Uterus (tissue), 4 donors: ENCODE measurements at places on chromosomes 7 and 10. TPM values are rescaled to one million over a fixed set of nuclear protein-coding genes. Genes with fewer than 3 reads are reported as not detected.
A peak's percentile ranks its signal among the peaks of the same experiment; 100 is the strongest.

DNA sequence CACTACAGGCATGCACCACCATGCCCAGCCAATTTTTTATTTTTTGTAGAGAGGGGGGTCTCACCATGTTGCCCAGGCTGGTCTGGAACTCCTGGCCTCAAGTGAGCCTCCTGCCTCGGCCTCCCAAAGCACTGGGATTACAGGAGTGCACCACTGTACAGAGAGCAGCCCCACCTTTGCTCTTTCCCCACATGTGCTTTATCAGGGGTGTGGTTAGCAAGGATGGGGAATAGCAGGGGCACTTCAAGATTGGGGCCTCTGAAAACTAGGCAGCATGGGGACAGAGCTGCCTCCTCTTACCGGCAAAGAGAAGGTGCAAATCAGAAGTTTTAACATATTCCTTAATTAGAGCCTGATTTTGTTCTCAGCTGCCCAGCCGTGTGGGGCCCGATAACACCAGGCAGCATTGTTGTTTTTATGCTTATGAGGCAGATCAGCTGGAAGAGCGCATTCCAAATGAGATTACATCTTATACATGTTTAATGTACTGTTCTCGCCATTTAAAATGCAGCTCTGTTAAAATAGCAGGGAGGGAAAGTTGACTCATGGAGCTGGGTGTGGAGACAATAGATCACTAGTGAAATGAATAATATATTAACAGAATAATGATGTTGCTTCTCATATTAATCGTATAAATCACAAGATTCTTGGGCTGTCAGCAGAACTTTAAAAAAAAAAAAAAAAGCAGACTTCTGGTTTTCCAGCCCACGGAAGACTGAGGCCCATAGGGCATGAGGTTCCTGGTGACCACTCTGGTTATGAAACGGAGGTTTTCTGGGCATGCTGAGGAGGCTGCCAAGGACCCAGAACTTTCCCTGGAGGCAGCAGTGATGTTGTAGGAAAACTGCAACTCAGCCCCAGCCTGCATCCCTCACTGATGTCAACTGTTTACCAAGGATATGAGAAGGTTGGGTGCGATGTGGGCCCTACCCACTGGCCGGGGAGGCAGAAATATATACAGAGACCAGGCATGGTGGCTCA lies 62.5 kb downstream of the TMEM130 start:
- H3K27me3 ChIP-seq, result no peaks in the 10 kb centered on the region
- no peak for DNase-seq
- H3K4me1 ChIP-seq, result no peaks in the 10 kb centered on the region
- no peak overlapping the region for H3K27ac ChIP-seq

- H3K27ac ChIP-seq, result no peak overlapping the region
- DNase-seq, result no peak
- H3K36me3 ChIP-seq, result no peaks in the 10 kb centered on the region
Observed at GRCh38 chr10:132172091-132173066, 14.4 kb upstream of the DPYSL4 start.

- no peaks in the 10 kb centered on the region for H3K4me1 ChIP-seq
- no peak overlapping the region for H3K27ac ChIP-seq
- H3K36me3 ChIP-seq, result no peaks in the 10 kb centered on the region
Observed at GRCh38 chr7:14504134-14504533, 398.4 kb downstream of the DGKB start.

GRCh38 chr7:150415161-150416153 lies 35.0 kb upstream of the GIMAP8 start:
- DNase-seq, result no peak
- H3K36me3 ChIP-seq, result no peaks in the 10 kb centered on the region
- H3K4me1 ChIP-seq, result no peaks in the 10 kb centered on the region
- H3K4me3 ChIP-seq, result no peak overlapping the region
- no peaks in the 10 kb centered on the region for H3K27me3 ChIP-seq

DNA sequence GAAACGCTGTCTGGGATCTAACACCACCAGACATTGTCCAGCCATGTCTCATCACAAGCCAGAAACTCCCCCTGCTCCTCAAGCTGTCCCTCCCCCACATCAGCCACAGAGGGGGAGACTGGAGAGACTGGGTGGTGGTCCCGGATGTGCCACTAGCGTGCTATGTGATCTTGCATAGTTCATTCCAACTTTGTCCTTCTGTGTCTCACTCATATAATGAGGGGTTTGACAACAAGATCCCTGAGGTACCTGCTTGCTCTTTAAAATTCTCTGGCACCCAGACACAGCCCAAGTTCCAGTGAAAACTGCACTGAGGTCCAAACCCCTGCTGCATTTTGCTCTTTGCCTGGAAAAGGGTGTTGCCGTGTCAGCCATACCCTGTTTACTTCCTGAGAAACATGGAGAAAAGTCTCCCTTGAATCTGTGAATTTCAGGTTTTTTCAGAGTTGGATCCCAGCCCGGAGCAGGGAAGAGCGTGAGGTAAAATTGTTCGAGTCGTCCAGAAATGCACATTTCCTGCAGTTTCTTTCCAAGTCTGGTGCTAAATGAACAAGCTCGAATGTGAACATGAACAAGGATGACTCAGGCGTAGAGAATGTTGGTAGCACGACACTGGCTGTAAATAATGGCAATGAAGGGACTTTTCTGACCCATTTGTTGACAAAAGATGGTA lies 156.6 kb downstream of the CCDC3 start:
- H3K27me3 ChIP-seq, result no peaks in the 10 kb centered on the region
- peak; percentile 63 for DNase-seq
- H3K4me1 ChIP-seq, result no peaks in the 10 kb centered on the region
- no peaks in the 10 kb centered on the region for H3K36me3 ChIP-seq

GRCh38 chr10:37991655-37992054 lies 15.2 kb upstream of the ZNF25 start:
- H3K36me3 ChIP-seq, result no peaks in the 10 kb centered on the region
- no peak overlapping the region for H3K4me3 ChIP-seq
- DNase-seq, result no peak
- H3K27me3 ChIP-seq, result no peaks in the 10 kb centered on the region
- no peak overlapping the region for H3K27ac ChIP-seq

DNA sequence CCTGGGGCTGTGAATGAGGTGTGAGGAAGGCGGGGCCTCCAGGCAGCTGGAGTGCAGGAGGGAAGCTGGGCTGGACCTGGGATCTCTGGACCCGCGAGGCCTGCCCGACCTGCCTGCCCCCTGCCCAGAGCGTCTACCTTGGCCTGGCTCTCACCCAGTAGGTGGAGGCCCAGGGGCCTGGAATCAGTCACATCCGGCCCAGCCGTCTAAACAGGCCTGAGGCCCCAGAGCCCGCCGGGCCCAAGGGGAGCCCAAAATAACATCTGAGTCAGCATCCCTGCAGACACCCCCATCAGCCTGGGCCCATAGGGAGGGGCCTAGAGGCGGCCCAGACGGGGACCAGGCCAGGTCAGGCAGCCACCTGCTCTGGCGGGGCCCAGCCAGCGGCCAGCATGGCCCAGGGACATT lies 15.1 kb upstream of the ELN start:
- no peaks in the 10 kb centered on the region for H3K4me1 ChIP-seq
- no peaks in the 10 kb centered on the region for H3K27me3 ChIP-seq
- H3K27ac ChIP-seq, result no peak overlapping the region
- no peaks in the 10 kb centered on the region for H3K36me3 ChIP-seq

DNA sequence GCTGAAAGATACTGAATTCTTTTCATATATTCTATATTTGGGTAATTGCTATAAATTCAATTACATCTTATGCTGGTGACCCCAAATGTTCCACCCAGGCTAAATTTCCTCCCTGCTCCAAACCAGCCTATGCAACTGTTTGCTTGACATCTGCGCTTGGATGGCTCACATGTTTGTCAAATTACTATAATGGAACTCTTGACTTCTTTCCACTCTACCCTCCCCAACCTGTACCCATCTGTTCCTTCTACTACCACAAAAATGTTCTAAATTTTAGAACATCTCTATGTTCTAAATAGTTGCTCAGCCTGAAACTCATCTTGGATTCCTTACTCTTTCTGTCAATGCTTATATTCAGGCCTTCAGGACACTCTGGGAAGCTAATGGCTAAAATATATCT lies 249.9 kb upstream of the SMIM30 start:
- no peak overlapping the region for H3K4me3 ChIP-seq
- no peak overlapping the region for H3K27ac ChIP-seq
- H3K4me1 ChIP-seq, result no peaks in the 10 kb centered on the region
- no peaks in the 10 kb centered on the region for H3K27me3 ChIP-seq

DNA sequence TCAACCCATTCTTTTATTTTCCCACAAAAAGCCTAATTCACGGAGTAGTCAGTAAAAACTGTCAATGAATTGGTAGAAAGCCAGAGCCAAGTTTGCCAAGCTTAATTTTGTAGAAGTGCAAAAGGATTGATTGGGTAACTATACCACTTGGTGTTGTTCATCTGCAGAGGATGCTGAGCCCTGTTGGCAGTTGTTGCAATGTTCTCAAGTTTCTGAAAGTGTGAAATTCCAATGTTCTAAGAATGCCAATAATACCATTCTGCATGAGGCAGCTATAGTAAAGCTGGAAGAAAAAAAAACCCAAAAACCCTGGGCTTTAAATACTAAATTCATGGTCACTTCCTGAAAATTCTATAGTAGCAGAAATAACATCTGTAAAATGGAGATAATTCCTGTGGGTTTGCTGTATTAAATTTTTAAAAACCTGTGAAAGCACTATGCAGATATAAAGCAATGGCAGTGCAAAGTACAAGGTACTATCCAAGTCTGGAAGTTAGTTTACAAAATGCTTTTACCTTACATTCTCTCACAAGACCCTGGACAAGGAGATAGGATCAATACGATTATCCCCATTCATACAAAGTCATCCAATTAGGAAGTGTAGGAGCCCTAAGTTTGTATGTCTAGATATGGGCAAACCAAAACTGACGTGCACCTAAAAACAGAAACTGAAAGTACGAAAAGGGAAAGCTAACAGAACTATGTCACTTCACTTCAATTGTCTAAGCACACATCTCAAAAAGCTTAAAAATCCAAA lies 6.0 kb upstream of the PON1 start:
- H3K4me3 ChIP-seq, result peak overlapping the region; percentile 16
- no peaks in the 10 kb centered on the region for H3K4me1 ChIP-seq
- no peak overlapping the region for H3K27ac ChIP-seq
- H3K36me3 ChIP-seq, result no peaks in the 10 kb centered on the region
- DNase-seq, result no peak
- H3K27me3 ChIP-seq, result no peaks in the 10 kb centered on the region

- H3K27me3 ChIP-seq, result no peaks in the 10 kb centered on the region
- H3K27ac ChIP-seq, result peak overlapping the region; percentile 92
- peaks cover 55% of the 10 kb centered on the region for H3K4me1 ChIP-seq
- DNase-seq, result peak; percentile 70
- no peak overlapping the region for H3K4me3 ChIP-seq
- no peaks in the 10 kb centered on the region for H3K36me3 ChIP-seq
Observed at GRCh38 chr10:124732931-124733570, 11.1 kb downstream of the FAM53B start.

- H3K36me3 ChIP-seq, result no peaks in the 10 kb centered on the region
- H3K27me3 ChIP-seq, result no peaks in the 10 kb centered on the region
- H3K4me1 ChIP-seq, result no peaks in the 10 kb centered on the region
- no peak for DNase-seq
- H3K4me3 ChIP-seq, result no peak overlapping the region
Observed at GRCh38 chr7:2493205-2494164, 17.3 kb upstream of the GRIFIN start.

GRCh38 chr7:1665549-1666316 lies 4.3 kb upstream of the ELFN1 start:
- H3K4me1 ChIP-seq, result peaks cover 40% of the 10 kb centered on the region
- peak overlapping the region; percentile 35 for H3K4me3 ChIP-seq

GRCh38 chr7:43038254-43038653 lies 74.2 kb upstream of the HECW1 start:
- H3K27ac ChIP-seq, result no peak overlapping the region
- H3K27me3 ChIP-seq, result no peaks in the 10 kb centered on the region
- no peaks in the 10 kb centered on the region for H3K4me1 ChIP-seq
- H3K4me3 ChIP-seq, result no peak overlapping the region
- DNase-seq, result no peak

GRCh38 chr10:132354356-132355094 lies 22.5 kb downstream of the LRRC27 start:
- no peak overlapping the region for H3K4me3 ChIP-seq
- no peak overlapping the region for H3K27ac ChIP-seq
- no peak for DNase-seq
- H3K36me3 ChIP-seq, result no peaks in the 10 kb centered on the region
- H3K27me3 ChIP-seq, result no peaks in the 10 kb centered on the region

DNA sequence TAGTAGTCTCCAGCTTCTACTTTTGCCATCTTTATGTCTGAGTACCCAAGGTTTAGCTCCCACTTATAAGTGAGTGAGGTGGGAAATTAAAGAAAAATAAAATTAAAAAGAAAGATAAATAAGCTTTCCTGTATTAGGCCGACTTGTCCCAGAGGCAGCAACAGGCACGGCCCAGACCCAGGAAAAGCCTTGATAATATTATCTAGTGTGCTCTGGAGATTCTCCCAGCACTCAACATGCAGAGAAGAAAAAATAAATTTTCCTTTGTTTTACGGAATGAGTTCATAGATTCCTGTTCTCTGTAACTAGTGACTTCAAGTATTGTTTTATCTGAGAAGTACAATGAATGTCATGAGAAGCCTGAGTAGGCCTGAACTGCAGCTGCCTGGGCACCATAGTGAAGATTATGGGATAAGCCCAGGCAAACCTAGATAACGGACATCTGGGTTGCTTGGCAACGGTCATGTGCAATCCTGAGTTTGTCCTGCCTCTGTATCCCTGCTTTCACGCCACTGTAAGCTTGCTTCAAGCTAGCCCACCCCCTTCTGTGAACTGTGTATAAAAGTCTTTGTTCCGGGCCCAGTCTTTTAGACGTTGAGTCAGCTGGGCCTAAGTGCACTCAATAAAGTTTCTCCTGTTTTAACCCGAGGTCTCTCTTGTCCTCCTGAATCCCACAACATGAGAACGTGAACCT lies 6.4 kb downstream of the ATE1 start:
- no peaks in the 10 kb centered on the region for H3K4me1 ChIP-seq
- H3K27ac ChIP-seq, result no peak overlapping the region
- H3K36me3 ChIP-seq, result no peaks in the 10 kb centered on the region
- DNase-seq, result no peak
- no peaks in the 10 kb centered on the region for H3K27me3 ChIP-seq
- H3K4me3 ChIP-seq, result no peak overlapping the region

- no peaks in the 10 kb centered on the region for H3K27me3 ChIP-seq
- H3K27ac ChIP-seq, result no peak overlapping the region
- no peak for DNase-seq
- no peaks in the 10 kb centered on the region for H3K36me3 ChIP-seq
- no peak overlapping the region for H3K4me3 ChIP-seq
Observed at GRCh38 chr7:115558161-115558560, 472.4 kb downstream of the TFEC start.

DNA sequence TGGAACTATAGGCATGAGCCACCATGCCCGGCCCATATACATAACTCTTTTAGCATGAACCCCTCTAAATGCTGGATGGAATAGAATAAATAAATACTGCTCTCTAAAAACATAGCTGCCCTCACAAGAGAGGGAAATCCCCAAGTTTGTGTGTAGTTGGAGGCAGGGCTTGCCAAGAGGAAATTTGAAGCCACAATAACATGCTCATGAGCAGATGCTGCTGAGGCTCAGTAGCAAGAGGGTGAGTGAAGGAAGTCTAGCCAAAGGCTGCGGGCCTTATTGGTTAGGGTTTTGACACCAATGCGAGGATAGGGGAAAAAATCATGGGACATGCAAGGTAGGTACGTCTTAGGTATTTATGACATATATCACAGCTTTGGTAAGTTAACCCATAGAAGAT lies 17.3 kb downstream of the TPK1 start:
- H3K36me3 ChIP-seq, result no peaks in the 10 kb centered on the region
- H3K27me3 ChIP-seq, result no peaks in the 10 kb centered on the region

TRIM74 gene
- total RNA-seq, result not detected

GLRX3 gene
- 20.0 TPM for total RNA-seq

PAX4 gene
- total RNA-seq, result not detected

EVX1 gene
- not detected for total RNA-seq

VAX1 gene
- not detected for total RNA-seq

TRPV5 gene
- not detected for total RNA-seq

NUDT5 gene
- total RNA-seq, result 38.5 TPM

SNCG gene
- 32.8 TPM for total RNA-seq

UCN3 gene
- total RNA-seq, result not detected

PRR15 gene
- total RNA-seq, result not detected

EDRF1 gene
- 26.2 TPM for total RNA-seq

OR2A1 gene
- total RNA-seq, result not detected

AZGP1 gene
- not detected for total RNA-seq
